Brain (organoid and tissue), 16 donors: ENCODE measurements at places on chromosomes 5 and 9.

DNA sequence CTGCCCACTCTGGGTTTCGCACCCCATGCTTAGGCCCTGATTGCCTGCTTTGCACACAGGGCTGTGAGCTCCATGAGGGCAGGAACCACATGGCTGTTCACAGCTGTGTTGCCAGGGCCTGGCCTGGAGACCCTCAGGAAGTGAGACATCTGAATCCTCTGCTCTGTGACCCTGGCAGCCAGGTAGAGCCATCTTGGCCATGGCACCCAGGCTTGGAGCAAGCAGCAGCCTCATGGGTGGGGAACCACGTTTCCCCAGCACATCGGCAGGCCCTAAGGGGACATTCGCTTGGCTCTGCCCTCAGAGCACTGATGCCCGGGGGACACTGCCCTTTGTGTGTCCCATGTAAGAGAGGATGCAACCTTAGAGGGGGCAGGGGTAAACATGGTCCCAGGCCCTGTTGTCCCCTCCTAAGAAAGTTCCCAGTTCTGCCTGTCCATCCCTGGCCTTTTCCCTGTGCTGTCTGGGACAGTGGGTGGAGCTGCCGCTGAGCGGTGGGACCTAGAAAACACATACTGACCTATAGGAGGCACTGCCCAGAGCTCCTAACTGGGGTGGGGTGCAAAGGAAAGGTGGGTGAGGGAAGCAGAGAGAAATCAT is 144.1 kb upstream of the IER5L start:
- no peak for DNase-seq

GRCh38 chr5:9519537-9519936 is 26.3 kb downstream of the SEMA5A start:
- DNase-seq = no peak

GRCh38 chr9:125380406-125380805 is 118.8 kb downstream of the GAPVD1 start:
- DNase-seq = no peak

GRCh38 chr9:107472581-107473340 is 16.8 kb downstream of the KLF4 start:
- peak; percentile 28 for DNase-seq
